ENCODE measurements at places on chromosomes 3 and 15.

DNA sequence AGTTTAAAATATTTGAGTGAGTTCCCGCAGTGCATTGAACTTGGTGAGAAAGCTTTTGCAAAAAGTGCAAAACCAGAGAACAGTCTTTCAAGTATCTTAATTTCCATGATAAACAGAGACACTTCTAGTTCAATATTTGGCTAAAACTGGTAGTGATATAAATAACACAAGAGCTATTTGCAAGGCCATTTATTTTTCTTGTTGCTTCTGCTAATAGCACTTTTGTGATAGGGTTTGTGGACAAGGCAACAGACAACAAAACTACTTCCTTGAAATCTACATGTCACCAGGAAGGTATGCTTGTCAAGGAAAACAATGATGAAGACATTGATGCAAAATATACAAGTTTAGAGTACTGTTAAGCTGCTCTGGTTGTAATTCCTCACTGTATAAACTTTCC, 1225.1 kb downstream of the OTOL1 start:
- DNase-seq: no peak

DNA sequence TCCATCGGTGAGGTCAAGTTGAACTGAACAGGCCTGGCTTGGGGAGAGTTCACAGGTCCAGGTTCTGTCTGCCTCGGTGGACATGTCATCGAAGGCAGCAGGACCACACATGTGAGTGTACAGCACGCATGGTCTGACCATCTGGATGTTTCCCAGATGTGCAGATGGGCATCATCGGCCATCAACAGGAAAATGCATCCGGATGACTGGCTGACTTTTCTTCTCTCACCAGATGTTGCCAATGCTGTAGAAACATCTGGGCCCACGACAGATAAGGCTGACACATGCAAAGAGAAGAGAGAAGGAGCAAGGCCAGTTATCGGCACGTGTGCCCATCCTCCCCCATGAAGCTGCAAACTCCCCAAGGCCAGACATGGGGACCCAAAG, 45.1 kb downstream of the NOX5 start:
- no peak for DNase-seq

GRCh38 chr15:82950746-82951370, 1.7 kb downstream of the HOMER2 start:
- DNase-seq: no peak

DNA sequence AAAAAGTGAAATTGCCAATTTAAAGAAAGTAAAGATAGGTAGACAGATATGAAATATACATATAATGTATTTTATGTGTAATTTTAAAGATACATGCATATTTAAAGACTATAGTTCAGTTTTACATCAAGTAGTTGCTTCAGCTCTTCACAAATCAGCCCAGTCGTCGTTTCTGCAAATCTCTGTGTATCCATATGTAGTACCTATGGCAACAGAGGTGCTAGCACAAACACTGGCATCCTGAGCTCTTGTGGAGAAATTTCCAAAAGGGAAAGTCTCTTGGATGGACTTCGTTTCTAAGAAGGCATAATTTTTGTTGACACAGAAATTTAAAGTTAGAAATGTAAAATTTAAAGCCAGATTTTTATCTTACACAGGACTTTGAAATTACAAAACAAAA, 1284.7 kb downstream of the ROBO1 start:
- no peak for DNase-seq

- no peak for DNase-seq
Measured at GRCh38 chr3:146712806-146713205, 107.7 kb upstream of the PLSCR5 start.

GRCh38 chr3:173028351-173028750, 112.7 kb downstream of the SPATA16 start:
- no peak for DNase-seq

- no peak for DNase-seq
Measured at GRCh38 chr3:116141724-116142123, 303.6 kb downstream of the LSAMP start.

DNA sequence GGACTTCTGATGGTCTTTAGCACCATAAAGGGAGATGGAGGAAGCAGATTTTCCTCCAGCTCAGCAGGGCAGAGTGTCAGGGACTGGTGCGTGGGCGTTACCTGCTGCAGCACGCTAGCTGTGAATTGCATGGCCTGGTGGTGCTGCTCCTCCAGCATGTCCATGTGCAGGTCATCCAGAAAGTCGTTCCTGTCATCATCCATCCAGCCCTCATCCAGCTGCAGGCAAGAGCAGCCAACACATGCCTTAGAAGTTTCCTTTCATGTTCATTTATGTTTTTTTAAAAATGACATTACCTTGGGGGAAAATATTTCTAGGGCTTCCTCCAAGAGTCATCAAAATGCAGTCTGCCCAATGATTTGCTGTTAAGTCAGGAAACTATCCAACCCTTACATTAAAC, 239.2 kb downstream of the PDZRN3 start:
- DNase-seq: no peak

GRCh38 chr15:72197041-72197459, 537 bp downstream of the GRAMD2A start:
- peak; percentile 32 for DNase-seq

DNA sequence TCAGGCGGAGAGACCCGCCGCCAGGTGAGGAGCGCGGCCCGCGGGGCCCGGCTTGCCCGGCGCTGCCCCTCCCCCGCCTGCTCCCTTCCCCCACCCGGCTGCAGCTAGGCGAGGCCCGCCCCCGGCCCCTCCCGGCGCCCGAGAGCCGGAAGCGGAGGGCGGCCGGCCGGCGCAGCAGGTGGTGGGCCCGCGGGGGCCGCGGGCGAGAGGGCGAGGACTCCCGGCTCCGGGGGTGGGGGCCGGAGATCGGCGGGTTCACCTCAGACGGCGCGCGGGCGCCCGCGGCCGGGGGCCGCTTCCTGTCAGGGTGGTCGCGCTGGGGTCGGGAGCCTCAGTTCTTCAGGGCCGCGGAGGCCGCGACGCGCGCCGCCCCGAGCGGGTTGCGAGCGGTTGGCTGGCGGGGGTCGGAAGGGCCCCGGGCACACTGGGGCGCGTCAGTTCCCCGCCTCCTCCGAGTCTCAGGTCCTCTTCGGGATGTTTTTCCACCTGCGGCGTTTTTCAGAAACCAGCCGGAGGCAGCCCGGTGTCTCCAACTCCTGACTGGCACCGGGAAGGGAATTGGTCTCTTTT, 395 bp downstream of the ZFAND6 start:
- DNase-seq: peak; percentile 83

DNA sequence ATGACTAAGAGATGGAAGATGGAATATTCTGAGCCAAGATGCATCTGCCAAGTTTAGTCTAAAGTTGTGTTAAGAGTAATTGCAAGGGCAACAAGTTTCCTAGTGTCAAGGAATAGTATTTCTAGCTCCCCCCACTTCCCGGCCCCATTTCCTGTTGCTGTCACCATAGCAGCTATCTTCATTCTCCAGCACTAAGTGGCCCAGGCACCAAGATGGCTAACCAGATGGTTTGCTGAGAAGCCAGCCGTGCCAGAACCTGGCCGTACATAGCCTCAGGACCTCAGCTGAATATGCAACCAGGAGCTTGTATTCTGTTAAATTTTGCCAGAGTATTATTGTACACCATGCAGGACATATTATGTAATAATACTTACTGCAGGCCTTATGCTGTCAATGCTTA, 108.8 kb upstream of the UMPS start:
- DNase-seq: no peak

DNA sequence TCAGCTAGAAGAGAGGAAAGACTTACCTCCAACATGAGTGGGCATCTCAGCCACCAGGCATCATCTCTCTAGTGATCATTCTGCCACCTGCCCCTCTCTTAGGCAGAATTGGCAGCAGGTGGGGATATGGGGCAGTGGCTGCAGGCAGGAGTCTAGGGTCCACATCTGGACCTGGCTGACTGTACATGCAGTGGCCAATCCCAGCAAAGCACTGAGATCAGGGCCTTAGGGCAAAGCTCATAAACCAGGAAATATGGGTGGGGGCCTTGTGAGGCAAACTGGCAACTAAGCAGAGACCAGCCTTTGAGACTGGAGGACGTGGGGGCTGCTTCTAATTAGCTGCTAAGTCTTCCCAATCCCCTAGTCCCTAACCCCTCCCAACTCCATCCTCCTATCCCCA, 12.9 kb downstream of the POMGNT2 start:
- no peak for DNase-seq

Data from AG08396 (cell line).